ENCODE measurements at places on chromosomes 6 and 20.

GRCh38 chr6:37617073-37617472 lies 80.6 kb downstream of the MDGA1 start:
- H3K27ac ChIP-seq, result no peak overlapping the region
- peaks cover 23% of the 10 kb centered on the region for H3K4me1 ChIP-seq
- H3K27me3 ChIP-seq, result peaks cover 7% of the 10 kb centered on the region
- no peak for DNase-seq
- no peak overlapping the region for H3K4me3 ChIP-seq

DNA sequence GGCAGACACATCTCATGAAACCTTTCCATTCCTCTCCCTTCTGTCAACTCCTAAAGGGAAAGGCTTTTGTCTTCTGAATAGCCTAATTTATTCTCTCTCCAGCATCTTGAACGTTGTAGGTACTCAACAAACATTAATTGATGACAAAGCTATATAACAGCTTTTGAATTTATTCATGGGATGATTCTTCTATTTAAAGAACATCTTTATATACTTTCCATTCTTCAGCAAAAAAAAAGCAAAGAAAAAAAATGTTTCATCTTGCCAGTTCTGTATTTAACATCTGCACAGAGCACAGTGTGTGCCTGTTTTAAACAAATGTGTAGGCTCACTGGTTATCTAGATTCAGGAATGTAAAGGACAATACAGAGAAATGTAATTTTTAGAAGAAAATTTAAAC lies 648.7 kb downstream of the KIF16B start:
- H3K27me3 ChIP-seq, result no peaks in the 10 kb centered on the region
- H3K4me1 ChIP-seq, result no peaks in the 10 kb centered on the region
- H3K4me3 ChIP-seq, result no peak overlapping the region
- H3K27ac ChIP-seq, result no peak overlapping the region
- no peak for DNase-seq
- H3K36me3 ChIP-seq, result no peaks in the 10 kb centered on the region

GRCh38 chr20:51029963-51030920 lies 7.3 kb upstream of the KCNG1 start:
- H3K36me3 ChIP-seq, result no peaks in the 10 kb centered on the region
- H3K27me3 ChIP-seq, result peaks cover 32% of the 10 kb centered on the region
- H3K4me3 ChIP-seq, result no peak overlapping the region
- no peak for DNase-seq

- no peak overlapping the region for H3K4me3 ChIP-seq
- H3K27me3 ChIP-seq, result no peaks in the 10 kb centered on the region
- H3K36me3 ChIP-seq, result no peaks in the 10 kb centered on the region
- H3K27ac ChIP-seq, result no peak overlapping the region
- H3K4me1 ChIP-seq, result peaks cover 5% of the 10 kb centered on the region
- DNase-seq, result no peak
These were observed 497.2 kb upstream of the JARID2 start for GRCh38 chr6:14748679-14749078.

DNA sequence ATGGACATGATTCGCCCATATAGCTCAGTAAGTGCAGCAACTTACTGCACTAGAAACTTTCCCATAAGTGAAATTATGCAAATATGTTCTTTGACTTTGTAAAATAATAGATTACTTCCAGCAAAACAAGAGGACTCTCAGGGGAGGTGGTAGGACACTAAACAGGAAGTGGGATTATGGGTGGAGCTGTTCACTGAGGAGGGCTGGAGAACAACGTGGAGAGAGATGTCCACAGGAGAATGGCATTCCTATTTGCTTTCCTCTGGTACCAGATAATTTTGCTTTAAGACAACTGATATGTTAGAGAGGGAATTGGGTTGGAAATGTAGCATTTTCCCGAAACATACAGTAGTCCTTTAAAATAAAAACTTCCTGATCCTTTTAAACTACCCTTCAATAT lies 3.7 kb downstream of the TPD52L1 start:
- H3K36me3 ChIP-seq, result no peaks in the 10 kb centered on the region
- no peak overlapping the region for H3K27ac ChIP-seq
- DNase-seq, result no peak
- H3K4me1 ChIP-seq, result no peaks in the 10 kb centered on the region
- H3K4me3 ChIP-seq, result no peak overlapping the region
- peaks cover 22% of the 10 kb centered on the region for H3K27me3 ChIP-seq

DNA sequence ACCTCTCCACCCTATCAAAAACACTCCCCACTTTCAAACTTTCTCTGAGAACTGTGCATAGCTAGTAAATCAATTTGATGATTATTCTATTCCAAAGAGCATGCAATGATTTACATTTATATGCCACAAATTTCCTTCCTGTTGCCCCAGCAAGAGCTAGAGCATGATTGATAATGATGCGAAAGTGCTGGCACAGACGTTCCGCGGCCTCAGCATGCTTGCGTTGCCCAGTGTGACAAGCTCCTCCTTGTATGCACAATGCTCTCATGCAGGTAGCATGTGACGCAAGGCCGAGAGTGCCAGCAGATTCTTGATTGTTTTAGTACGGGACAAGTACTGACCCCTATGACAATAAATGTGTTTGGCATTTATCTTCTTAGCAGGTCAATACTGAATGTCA lies 696.3 kb upstream of the SLC35B3 start:
- no peaks in the 10 kb centered on the region for H3K27me3 ChIP-seq
- H3K36me3 ChIP-seq, result no peaks in the 10 kb centered on the region
- no peak overlapping the region for H3K27ac ChIP-seq
- H3K4me3 ChIP-seq, result no peak overlapping the region

- H3K27me3 ChIP-seq, result no peaks in the 10 kb centered on the region
- no peaks in the 10 kb centered on the region for H3K36me3 ChIP-seq
- DNase-seq, result no peak
- no peak overlapping the region for H3K4me3 ChIP-seq
- no peak overlapping the region for H3K27ac ChIP-seq
- H3K4me1 ChIP-seq, result no peaks in the 10 kb centered on the region
These were observed 73.9 kb downstream of the GFOD1 start for GRCh38 chr6:13413466-13413862.

GRCh38 chr6:3247255-3248146 lies 11.2 kb upstream of the PSMG4 start:
- no peak overlapping the region for H3K27ac ChIP-seq
- H3K4me3 ChIP-seq, result no peak overlapping the region
- H3K27me3 ChIP-seq, result peaks cover 59% of the 10 kb centered on the region
- H3K4me1 ChIP-seq, result peaks cover 14% of the 10 kb centered on the region
- DNase-seq, result no peak

GRCh38 chr6:88588938-88589337 lies 374.5 kb downstream of the RNGTT start:
- H3K36me3 ChIP-seq, result no peaks in the 10 kb centered on the region
- no peaks in the 10 kb centered on the region for H3K27me3 ChIP-seq
- DNase-seq, result no peak

Measured in thymus (tissue), 14 donors.